ENCODE measurements at places on chromosomes 7 and 10.

- DNase-seq: no peak
Measured at GRCh38 chr7:37411444-37412034, 37.1 kb downstream of the ELMO1 start.

GRCh38 chr10:21715531-21716195 lies 181.6 kb downstream of the MLLT10 start:
- DNase-seq: no peak

- DNase-seq: no peak
Measured at GRCh38 chr10:110077436-110078130, 69.8 kb downstream of the ADD3 start.

DNA sequence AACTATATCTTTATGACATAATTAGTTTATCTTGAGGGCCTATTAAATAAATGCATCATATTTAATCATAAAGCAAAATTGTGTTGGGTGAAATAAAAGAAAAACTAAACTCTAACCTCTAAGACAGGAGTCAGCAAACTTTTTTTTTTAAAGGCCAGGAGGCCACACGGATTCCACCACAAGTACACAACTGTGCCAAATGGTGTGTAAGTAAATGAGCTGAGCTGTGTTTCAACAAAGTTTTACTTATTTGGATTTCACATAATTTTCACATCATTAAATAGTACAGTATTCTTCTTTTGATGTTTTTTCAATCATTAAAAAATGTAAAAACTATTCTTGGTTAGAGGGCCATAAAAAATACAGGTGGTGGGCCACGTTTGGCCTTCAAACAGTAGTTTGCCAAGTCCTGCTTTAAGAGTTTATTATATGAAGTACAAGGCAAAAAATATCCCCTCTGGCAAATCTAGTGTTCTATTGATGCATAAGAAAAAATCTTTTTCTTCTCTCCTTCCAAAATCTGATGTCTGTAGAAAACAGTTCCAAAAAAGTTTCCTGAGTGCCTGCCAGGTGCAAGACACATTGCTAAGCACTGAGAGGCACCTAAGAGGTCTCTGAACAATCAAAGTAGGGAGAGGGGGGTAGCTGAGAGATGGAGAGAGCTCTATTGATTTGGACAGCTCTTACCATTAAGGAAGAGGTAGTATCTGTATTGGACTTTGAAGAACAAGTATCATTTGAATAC lies 26.5 kb upstream of the SPOCK2 start:
- DNase-seq: no peak

DNA sequence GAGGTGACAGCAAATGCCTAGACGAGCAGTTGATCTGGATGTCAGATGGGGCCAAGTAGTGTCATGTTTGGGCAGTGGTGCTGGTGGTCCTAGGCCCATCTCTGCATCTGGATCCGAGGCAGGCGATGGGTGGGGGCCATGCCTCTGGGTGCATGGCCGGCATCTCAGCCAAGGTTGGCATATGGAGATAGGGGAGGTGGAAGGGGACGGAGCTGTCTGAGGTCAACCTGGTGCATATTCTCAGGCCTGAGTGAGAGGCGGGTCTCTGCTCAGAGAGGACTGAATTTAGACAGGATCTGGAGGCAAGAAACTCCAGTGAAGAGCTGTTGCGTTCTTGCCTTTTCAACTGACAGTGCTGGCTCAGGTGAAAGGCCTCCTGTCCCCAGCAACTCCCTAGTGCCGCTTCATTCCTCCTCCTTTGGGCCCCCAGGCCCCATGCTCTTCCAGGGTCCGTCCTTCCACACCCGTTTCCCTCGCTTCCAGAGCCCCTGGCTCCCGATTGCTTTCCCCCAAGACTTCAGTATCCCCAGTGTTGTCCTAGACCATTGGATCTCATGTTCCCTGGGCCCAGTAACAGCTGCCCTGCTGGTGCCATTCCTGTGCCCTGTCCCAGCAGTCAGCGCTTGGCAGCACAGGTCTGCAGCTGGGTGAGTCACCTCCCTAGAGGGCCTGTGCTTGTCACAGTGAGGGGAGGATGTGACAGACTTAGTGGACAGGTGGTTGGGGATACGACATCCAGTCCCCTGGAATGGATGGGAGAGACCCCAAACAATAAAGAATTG lies 32.6 kb downstream of the GBX1 start:
- no peak for DNase-seq
